ENCODE measurements at places on chromosomes 13 and 19. TPM values are rescaled to one million over a fixed set of nuclear protein-coding genes. Genes with fewer than 3 reads are reported as not detected.

DNA sequence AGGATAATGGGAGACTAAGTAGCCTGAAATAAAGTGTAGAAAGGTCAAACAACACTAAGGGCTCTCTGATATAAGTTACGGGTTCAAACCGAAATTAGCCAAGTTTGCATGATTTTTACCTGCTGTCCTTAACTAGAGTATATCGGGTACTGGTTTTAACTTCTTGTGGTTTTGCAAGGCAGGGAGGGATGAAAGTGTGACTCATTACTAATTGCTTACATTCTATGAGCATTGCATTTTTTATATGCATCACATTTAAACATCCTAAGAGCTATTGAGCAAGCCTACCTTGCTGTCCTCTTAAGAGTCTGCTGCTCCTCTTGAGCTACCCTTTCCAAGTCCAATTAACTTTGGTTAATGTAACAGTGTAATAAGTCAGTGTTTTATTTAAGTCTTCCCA, 415.4 kb downstream of the SLITRK5 start:
- no peak for DNase-seq

DNA sequence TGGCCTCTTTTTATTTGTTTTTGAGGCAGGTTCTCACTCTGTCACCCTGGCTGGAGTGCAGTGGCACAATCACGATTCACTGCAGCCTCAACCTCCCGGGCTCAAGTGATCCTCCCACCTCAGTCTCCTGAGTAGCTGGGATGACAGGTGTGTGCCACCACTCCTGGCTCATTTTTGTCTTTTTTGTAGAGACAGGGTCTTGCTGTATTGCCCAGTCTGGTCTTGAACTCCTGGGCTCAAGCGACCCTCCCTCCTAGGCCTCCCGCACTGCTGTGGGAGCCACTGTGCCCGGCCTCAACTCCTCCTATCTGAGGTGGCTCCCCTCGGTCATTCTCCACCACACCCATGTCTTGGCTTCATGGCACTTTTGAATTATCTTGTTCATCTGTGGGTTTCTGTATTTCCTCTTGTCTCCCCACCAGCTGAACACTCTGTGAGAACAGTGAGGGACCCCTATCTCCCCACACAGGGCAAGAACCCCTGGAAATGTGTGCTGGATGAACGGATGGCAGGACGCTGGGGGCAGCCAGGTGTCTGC, 7.9 kb downstream of the CKM start:
- no peak for DNase-seq

GRCh38 chr13:25920931-25921330, 130.9 kb downstream of the SHISA2 start:
- DNase-seq, result no peak

GRCh38 chr19:41265395-41266153, 1.4 kb downstream of the HNRNPUL1 start:
- DNase-seq, result no peak

- no peak for DNase-seq
Measured at GRCh38 chr13:86725105-86725504, 925.9 kb upstream of the SLITRK6 start.

GRCh38 chr13:79799059-79799867, 318.3 kb downstream of the NDFIP2 start:
- DNase-seq, result no peak

GRCh38 chr13:43230989-43231388, 207.6 kb downstream of the DNAJC15 start:
- DNase-seq, result no peak

- no peak for DNase-seq
Measured at GRCh38 chr19:41355802-41356201, 2.1 kb upstream of the TGFB1 start.

DNA sequence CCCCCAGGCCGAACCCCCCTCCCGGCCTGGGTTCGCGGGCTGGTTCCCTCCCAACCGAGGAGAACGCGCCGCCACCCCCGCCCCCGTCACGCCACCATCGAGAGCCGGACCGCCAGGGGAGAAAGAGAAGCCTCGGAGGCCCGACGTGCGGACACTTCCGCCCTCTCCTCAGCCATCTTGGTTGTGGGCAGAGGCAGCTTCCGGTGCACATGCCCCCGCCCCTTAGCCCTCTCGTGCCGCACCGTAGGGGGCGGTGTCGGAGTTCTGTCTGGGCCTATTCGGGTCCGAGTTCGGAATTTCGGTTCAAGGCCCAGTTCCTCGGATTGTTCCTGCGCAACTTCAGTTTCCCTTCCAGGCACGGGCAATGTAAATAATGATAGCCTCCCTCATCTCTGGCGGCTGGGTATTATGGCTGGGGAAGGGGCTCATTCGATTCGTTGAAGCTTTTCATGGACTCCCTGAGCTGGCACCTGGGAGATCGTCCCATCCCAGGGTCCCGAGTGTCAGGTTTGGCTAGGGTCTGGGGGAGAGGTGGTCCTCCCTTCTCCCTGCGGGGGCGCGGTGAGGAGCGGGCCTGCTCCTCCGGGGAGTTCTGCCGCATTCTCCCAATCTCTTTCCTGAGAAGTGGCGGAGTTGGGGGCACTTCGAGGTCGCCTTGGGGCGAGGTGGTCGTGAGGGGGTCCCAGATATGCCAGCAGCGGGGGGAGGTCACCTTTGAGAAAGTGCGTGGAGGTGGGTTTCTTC, at the start of the genes IER2 and STX10:
TSS of gene IER2 (plus strand) at position 225 of the 744 bp plus-strand sequence. CDS start 2,776 bp downstream, outside the sequence.
TSS of gene STX10 (minus strand) at position 189 of the 744 bp plus-strand sequence. CDS start 202 bp downstream, outside the sequence.
- peak; percentile 95 for DNase-seq

DNA sequence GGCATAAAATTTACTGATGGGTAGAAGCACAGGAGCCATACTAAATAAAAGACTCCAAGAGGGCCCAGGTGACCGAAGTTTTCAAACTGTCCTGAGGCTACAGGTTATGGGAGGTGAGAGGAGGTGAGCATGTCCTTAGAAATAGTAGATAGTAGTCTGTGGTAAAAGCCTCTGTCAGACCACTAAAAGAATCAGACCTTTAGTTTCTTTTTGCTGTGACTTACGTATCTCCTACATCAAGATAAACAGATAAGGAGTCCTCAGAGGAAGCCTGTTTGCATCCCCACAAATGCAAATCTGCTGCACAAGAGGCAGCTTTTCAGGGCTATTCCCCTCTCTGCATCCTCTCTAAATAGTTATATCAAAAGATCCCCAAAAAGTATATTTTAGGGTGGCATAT, 711.6 kb upstream of the SLITRK6 start:
- DNase-seq, result no peak

DNA sequence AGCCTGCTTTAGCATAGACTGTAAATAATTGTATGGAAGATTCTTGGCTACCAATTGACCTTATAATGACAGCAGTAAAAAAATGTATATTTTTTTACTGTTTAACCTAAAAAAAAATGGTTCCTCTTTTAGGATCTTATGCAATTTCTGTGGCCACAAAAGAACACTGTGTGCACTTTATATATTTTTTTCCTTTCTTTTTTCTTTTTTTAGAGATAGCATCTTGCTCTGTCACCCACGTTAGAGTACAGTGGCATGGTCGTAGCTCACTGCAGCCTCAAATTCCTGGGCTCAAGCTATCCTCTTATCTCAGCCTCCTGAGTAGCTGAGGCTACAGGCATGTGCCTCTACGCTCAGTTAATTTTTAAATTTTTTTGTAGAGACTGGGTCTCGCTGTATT, 6.1 kb downstream of the FLT3 start:
- no peak for DNase-seq

- DNase-seq, result no peak
Measured at GRCh38 chr13:77510156-77510555, 25.4 kb upstream of the SCEL start.

DNA sequence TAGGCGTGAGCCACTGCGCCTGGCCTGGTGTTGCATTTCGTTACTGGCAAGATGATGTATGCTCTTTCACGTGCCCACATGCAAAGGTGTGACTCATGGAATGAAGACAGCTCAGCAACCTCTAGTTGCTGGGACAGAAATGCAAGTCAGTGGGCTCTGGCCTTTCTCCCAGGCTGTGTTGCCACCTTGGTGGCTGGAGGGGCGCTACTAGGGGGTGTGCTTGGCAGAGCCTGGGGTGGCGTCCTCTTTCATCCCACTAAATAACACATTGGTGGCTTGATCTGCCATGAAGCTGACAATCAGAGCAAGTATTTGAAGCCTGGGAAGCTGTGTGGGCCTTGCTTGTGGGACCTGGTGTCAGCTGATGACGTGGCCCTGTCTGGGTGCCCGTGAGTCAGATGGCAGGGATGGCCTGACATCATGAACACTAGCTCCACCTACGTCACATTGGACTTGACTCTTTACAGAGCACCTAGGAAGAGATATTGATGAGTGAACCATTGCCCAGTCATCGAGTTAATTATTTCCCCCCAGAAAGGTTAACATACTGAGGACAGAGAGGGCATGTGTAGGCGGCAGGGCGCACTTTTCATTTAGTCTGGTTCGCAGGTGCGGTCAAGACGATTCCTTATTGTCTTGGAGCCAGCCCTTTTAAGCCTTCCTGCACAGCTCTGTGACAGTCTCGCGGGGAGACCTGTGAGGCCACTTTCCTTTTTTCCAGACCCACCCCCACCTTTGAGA, 154.2 kb downstream of the TM9SF2 start:
- no peak for DNase-seq

- no peak for DNase-seq
Measured at GRCh38 chr13:29513002-29513980, 82.2 kb downstream of the SLC7A1 start.

DNA sequence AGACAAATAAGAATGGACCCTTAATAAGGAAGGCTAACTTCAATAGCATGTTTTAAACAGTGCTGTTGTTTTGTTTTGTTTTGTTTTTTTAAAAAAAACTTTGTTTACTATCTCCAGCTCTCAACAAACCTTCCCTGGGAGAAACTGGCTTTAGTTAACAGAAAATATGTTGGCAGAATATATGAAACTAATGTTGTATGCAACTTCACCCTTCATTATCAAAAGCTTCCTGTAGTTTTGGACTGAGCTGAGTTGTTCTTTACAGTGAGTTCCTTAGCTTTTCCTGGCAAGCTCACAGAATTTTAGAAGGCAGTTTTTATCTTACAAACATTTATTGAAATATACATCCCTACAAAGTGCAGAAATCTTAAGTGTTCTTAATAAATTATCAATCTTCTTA, 2480.7 kb upstream of the PCDH20 start:
- no peak for DNase-seq

- DNase-seq, result no peak
Measured at GRCh38 chr13:49439609-49440008, 4.3 kb downstream of the CAB39L start.

Gene ZNF649
- total RNA-seq, result 41.2 TPM

Gene SLITRK6
- total RNA-seq, result 2.4 TPM

Gene IGFL2
- total RNA-seq, result 0.82 TPM

Gene FLT1
- 9.8 TPM for total RNA-seq

Gene ODAD3
- total RNA-seq, result 0.41 TPM

Gene ADM5
- total RNA-seq, result 0.82 TPM

Gene TLE2
- total RNA-seq, result 5.3 TPM

Gene C5AR2
- total RNA-seq, result under 0.01 TPM

Measured in frontal cortex (tissue), 4 donors.